Dermis microvascular lymphatic vessel endothelial cell (primary cell): ENCODE measurements at places on chromosomes 5 and 9. TPM values are rescaled to one million over a fixed set of nuclear protein-coding genes. Genes with fewer than 3 reads are reported as not detected.

RBM27 gene
- total RNA-seq: 15.5 and 15.8 TPM in 2 replicates

DNA sequence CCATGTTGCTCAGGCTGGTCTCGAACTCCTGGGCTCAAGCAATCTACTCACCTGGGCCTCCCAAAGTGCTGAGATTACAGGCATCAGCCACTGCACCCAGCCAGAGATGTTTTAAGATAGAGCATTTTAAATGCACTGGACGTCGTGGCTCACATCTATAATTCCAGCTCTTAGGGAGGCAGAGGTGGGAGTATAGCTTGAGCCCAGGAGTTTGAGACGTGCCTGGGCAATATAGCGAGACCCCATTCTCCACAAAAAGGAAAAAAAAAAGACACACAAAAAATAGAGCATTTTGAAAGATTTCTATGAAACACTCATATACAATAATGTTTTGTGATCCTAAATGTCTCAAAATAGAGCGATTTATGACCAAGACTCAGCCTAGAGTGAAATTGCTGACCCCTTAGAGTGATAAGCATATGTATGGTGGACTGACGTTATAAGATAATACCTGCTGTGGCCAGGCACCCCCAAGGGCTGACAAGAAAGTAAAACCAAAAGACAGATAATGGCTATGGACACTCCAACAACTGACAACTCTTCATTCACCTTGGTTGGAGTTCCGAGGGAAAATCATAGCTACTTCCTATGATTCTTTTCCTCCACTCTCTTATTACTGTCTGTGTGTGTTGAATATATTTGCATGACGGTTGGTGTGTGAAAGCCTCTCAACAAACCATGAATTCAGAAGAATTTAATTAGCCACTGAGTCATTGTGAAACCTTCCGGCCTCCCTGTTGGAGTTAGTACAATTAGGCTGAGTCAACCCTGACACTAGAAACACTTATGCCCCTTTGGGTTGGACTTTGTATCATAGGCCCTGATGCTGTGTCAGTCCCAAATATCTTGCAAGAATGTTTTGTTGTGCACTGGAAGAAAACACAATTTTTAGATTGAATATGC, 526.5 kb upstream of the NUDT12 start:
- no peak for DNase-seq

NOXA1 gene
- 1.3 and 2.1 TPM in 2 replicates for total RNA-seq

SUSD3 gene
- not detected in 2 replicates for total RNA-seq

- DNase-seq: no peak
These were observed 145.9 kb downstream of the GABRB2 start for GRCh38 chr5:161400583-161400982.

GRCh38 chr5:176535101-176535663, 2.0 kb downstream of the RNF44 start:
- DNase-seq: peak; percentile 29

- DNase-seq: no peak
These were observed 48.5 kb upstream of the NAA35 start for GRCh38 chr9:85892401-85892800.

YTHDC2 gene
- 32.4 and 34.5 TPM in 2 replicates for total RNA-seq

DNA sequence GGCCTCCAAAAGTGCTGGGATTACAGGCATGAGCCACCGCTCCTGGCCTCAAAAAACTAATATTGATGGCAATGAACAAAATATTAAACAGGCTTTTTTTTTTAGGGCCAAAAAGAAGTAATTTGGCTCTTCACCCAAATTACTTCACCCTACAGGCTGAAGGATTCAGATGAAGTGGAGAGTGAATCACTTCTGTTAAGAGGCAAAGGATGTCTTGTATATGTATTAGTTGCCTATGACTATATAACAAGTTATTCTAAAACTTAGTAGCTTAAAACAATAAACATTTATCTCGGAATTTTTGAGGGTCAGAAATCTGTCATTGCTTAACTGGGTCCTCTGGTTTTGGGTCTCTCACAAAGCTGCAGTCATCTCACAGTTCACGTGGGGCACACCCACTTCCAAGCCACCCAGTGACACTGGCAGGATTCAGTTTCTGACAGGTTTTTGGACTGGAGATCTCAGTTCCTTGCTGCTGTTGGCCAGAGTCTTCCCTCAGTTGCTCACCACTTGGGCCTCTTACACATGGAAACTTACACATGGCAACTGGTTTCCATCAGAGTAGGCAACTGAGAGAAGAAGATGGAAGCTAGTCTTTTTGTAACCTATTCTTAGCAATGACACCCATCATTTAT, 66.7 kb downstream of the IQGAP2 start:
- no peak for DNase-seq

C9orf50 gene
- total RNA-seq: not detected in 2 replicates

STPG3 gene
- not detected in 2 replicates for total RNA-seq

GRCh38 chr9:126804696-126805553, at the start of gene ZBTB43:
ZBTB43 (plus strand) TSS chr9:126805040; CDS start chr9:126832510, 27,470 bp downstream.
- peak; percentile 96 for DNase-seq

DNA sequence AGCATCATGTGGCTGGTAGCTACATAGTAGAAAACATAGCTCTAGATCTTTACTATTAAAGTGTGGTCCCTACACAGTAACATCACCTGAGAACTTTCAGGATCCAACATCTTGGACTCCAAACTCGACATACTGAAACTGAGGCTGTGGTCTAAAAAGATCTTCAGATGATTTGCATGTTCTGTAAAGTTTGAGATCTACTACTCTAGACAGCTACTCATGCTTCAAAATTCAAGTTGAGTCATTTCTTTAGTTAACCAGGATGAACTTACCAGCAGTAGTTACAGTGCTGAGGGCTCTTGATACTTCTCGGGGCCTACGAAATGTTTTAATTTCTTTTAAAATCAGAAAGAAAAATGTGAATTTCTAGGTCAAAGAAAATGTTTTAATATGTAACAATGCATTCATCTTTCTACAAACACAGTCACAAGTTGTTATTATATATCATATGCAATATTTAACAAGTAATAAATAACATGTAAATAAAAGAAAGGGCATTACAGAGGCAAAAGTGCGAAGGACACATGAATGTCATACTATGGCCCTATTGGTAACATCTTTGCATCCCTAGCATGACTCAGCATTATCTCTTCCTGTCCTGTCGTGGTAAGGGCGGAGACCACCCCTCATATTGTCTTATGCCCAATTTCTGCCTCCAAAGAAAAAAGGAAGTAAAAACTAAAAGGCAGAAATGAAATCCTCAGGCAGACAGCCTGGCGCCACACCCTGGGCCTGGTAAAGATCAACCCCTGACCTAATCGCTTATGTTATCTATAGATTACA, 563.9 kb upstream of the TLE4 start:
- no peak for DNase-seq

DNA sequence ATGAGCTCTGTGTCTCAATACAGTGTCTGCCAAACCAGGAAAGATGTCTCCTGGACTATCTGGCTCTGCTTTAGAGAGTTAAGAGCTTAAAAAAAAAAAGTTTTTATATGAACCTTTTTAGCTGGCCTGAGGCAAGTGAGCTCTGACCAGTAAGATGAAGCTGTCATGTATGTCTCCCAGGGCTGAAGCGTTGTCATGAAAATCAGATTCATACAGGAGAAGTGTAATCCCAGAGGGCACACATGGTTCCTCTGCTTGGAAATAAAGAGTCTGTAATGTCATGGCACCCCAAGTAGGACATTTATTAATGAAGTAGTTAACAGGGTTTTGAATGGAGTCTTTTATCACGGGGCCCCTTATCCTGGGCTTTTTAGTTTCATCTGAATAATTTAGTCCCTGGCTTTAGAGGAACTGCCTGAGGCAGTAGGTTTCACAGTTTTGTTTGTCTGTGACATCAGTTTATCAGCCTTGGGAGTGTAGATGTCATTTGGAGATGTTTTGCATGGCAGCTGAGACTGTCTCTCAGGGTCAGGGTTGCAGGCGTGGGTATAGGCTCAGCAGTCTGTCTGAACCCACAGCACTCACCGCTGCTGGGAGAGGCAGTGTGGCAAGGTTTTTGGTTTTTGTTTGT, 223.3 kb downstream of the DIRAS2 start:
- DNase-seq: no peak

TRIP13 gene
- total RNA-seq: 8.7 and 19.4 TPM in 2 replicates

- DNase-seq: no peak
These were observed 21.9 kb downstream of the RFK start for GRCh38 chr9:76372336-76372735.

PBX3 gene
- 4.6 and 6.2 TPM in 2 replicates for total RNA-seq

ECM2 gene
- total RNA-seq: not detected in 2 replicates

DNA sequence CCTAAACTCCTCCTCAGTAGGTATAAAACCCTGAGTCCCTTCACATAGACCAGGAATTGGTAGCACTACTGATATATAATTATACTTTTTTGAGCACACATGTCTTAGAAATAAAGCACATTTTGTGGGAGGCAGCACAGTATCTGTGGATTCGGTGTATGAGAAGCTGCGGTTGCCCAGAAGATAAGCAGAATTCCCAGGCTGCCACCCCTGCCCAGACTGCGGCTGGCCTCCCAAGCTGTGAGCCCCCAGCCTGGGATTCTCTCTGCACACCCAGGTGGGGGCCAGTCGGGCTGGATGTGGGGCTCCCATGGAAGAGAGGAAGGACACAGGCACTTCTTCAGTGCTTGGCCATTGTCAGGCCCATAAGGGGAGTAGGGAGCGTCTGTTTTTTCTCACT, 25.6 kb upstream of the ANGPTL2 start:
- DNase-seq: no peak

OBP2B gene
- total RNA-seq: not detected in 2 replicates

DNA sequence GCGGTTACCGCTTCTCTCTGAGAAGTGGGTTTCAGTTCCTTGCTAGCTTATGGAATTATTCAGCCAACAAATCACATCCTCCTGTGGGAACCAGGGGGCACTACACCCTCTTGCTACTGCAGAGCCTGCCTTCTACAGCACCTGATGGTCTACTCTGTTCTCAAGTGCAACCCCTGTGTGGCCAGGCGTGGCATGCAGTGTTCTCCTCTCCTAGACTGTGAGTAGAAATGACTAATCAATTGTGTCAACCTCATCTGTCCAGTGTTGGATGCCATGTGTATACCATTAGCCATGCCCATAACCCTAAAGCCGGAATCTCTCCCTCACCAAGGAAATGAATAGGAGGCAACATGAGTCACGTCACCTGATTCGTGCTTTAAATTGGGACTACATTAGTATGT, 117.2 kb upstream of the LIFR start:
- peak; percentile 28 for DNase-seq

OLFM1 gene
- total RNA-seq: 16.2 and 30.0 TPM in 2 replicates

UGT3A2 gene
- total RNA-seq: not detected in 2 replicates

AQP7 gene
- not detected in 2 replicates for total RNA-seq

- no peak for DNase-seq
These were observed 270.1 kb downstream of the ARHGEF28 start for GRCh38 chr5:73896097-73896496.

CCL28 gene
- total RNA-seq: 1.2 and 2.1 TPM in 2 replicates

- DNase-seq: no peak
These were observed 24.7 kb upstream of the ADAM19 start for GRCh38 chr5:157600252-157600651.
